ENCODE measurements at places on chromosomes 7 and 10. TPM values are rescaled to one million over a fixed set of nuclear protein-coding genes. Genes with fewer than 3 reads are reported as not detected.

DNA sequence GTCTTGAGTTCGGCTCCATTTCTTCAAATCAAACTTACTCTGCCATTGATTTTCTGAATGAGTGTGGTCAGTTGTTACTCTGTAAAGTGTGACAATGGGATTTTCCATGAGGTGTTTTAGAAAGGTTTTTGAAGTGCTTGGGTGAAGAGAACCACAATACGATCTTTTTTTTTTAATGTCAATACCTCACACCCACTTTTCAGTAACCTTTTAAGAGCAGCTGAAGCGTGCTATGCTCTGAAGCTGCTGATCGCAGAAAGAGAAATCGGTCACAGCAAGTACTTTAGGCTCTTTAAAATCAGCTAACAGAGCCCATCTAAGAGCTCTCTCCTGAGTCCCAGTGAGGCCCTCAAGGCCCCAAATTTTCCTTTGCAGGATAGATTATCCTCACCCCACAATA is 34.4 kb upstream of the YAE1 start:
- no peaks in the 10 kb centered on the region for H3K27me3 ChIP-seq
- no peaks in the 10 kb centered on the region for H3K36me3 ChIP-seq
- H3K4me1 ChIP-seq = peaks cover 6% of the 10 kb centered on the region
- no peak overlapping the region for H3K27ac ChIP-seq
- no peak for DNase-seq
- H3K4me3 ChIP-seq = no peak overlapping the region

DNA sequence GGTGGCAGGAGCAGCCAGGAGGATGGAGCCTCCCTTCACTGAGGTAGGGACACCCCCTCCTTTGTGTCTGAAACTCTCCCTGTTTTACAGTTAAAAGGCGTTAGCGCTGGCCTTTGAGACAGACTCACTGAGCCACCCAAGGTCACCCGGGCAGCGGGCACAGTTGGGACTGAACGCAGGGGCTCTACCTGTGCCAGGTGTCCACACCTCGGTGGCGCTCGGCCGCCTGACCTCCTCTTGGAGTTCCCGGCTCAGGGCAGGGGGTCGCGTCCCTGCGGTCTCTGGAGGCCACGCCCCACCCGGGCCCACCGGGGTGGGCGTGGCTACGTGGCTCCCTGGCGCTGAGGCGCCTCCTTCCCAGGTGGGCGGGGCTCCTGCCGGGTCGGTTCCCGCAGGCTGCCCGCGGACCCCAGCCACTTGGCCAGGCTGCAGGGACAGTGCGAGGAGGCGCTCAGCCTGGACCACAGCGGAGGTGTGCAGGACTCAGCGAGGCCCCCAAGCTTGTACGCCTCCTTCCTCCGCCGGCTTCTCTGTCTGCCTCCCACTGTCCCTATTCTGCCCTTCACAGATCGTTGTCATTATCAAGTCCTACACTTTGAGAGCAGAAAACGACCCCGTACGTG is 39.9 kb upstream of the LEP start:
- peaks cover 23% of the 10 kb centered on the region for H3K36me3 ChIP-seq
- peaks cover 23% of the 10 kb centered on the region for H3K27me3 ChIP-seq
- H3K4me1 ChIP-seq = peaks cover 23% of the 10 kb centered on the region
- DNase-seq = peak; percentile 59

DNA sequence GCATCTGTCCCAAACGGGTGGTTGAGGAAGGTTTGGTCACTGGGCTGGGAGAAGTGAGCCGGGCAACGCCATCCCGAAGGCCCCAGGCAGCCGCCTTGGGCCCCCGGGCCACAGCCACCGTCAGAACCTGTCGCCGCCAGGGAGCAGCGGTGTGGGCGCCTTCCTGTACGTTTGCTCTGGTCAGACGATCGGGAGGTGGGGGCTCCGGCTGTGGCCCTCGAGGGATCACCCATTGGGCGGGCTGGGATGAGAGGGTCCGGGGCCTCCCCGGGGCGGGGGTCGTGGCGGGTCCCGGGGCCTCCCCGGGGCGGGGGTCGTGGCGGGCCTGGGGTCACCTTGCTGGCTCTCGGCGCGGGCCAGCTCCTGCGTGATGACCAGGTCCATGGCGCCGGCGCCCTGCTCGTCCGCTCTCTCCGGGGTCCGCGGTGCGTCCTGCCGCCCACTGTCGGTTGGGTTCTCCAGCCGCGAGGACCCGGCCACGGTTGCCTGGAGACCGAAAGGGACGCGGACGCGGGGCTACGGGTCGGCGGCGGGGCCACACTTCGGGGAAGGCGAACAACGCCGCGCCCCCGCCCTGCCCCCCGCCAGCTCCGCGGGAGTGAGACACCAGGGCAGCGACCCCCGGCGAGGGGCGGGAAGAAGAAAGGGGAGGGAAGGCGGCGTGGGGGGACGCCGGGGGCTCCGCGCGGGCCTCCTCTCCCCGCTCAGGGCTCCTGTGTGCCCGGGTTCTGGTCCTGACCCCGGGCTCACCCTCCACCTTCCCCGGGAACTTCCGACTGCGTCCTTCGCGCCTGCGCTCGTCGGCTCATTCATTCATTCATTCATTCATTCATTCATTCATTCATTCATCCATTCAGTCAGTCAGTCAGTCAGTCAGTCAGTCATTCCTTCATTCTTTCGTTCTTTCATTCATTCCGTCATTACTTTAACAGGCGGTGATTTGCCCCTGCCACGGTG is at the start of gene CFAP46:
Gene CFAP46 (minus strand): TSS at position 470 of the 957 bp plus-strand sequence. CDS start 86 bp downstream, at position 384.
- H3K27ac ChIP-seq = peak within 1 kb of the TSS; percentile 40
- H3K4me1 ChIP-seq = peaks cover 16% of the 10 kb centered on the region
- H3K36me3 ChIP-seq = peaks cover 5% of the 10 kb centered on the region
- H3K4me3 ChIP-seq = peak within 1 kb of the TSS; percentile 98
- H3K27me3 ChIP-seq = peaks cover 12% of the 10 kb centered on the region

DNA sequence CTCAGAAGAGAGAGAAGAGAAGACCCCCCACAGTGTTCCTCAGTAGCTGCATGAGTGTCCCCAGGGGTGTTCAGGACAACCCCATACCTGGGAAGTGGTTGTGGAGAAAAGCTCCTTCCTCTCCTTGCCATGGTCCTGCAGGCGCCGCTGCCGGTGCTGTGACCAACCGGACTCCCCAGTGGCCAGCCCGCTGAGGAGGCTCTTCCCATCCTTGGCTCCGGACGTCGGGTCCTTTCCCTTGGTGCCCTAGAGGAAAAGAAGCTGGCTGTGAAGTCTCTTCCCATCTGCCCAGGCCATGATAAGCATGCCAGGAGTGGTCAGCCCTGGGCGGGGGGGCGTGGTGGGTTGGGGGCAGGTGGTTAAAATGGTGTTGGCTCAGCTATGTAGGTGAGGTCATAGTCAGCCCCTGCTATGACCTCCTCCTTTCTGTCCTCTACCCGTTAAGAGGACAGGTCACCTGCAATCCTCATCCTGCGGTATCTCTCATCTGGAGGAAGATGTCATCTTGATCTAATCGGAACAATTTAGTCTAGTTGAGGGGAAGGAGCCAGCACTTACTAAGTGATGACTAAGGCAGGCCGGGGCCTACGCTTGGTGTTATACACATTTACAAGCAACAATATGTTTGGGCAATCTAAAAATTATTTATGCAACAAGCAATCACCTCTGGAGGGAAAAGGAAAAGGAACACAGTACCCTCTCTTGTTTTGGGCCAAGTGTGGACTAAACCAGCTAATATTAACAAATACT is 13.2 kb downstream of the WDR91 start:
- peaks cover 10% of the 10 kb centered on the region for H3K4me1 ChIP-seq
- DNase-seq = no peak
- H3K27ac ChIP-seq = no peak overlapping the region

The STEAP1B gene
- not detected for total RNA-seq

DNA sequence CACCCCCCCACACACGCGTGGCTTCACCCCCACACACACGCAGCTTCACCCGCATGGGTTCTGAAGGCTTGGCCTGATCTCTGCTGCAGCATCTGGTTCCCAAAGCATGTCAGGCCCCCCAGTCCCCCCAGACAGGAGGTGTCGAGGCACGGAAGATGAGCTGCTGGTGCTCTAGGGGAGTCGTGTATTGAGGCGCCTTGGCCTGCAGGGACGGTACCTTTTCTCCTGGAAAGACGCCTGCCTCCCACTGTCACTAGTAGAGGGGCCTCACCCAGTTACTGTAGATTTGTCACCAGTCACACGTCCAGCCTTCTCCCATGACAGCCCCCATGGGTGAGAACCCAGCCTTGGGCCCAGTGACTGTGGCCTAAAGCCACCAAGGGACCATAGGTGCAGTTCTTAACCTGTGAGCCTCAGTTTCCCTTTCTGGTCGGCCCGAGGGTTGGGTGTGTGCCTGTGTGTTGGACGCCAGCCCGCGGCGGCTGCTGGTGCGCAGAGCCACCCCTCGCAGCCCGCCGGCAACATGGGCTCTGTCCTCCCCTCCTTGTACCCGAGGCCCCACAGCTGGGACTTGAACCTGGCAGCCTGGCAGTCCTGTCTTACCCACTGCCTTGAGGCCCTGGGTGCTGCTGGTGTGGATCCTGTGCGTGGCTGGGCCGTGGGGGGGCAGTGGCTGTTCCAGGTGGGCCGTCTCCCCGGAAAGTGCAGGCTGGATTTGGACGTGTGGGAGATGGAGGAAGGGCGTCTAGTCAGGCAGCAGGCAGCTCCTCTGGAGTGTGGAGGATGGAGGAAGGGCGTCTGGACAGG is 81.7 kb downstream of the NKX6-2 start:
- DNase-seq = no peak
- H3K4me1 ChIP-seq = peaks cover 4% of the 10 kb centered on the region
- no peak overlapping the region for H3K27ac ChIP-seq

- peaks cover 20% of the 10 kb centered on the region for H3K4me1 ChIP-seq
- H3K4me3 ChIP-seq = no peak overlapping the region
These were observed 65.7 kb downstream of the TSPAN12 start for GRCh38 chr7:120792091-120792860.
